ENCODE measurements at places on chromosomes 7 and 10.

- peak overlapping the region; percentile 65 for H3K4me3 ChIP-seq
- peaks cover 40% of the 10 kb centered on the region for H3K4me1 ChIP-seq
- H3K27me3 ChIP-seq: peaks cover 98% of the 10 kb centered on the region
Measured at GRCh38 chr10:23192712-23193434, 761 bp downstream of the PTF1A start.

- H3K4me1 ChIP-seq: no peaks in the 10 kb centered on the region
- H3K27me3 ChIP-seq: no peaks in the 10 kb centered on the region
- no peak overlapping the region for H3K4me3 ChIP-seq
- no peak overlapping the region for H3K27ac ChIP-seq
Measured at GRCh38 chr7:552868-553635, 33.4 kb upstream of the PDGFA start.

DNA sequence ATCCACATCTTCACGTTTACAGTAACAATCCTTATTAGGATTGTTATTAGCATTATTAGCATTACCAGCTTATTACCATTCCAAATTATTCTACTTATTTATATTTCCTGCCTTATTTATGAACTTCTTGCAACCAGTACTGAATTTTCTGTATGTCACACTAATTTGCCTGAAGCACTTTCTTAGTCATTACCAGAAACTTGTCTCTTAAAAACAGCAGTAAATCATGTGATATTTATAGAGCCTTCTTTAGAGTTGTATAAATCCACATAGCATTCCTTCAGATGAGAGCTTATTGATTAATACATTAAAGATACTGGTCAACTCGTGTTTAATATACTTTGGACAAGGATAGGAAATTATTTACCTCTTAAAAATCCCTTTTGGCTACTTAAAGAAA, 618.6 kb downstream of the SUGCT start:
- H3K36me3 ChIP-seq: no peaks in the 10 kb centered on the region
- H3K27me3 ChIP-seq: no peaks in the 10 kb centered on the region
- peaks cover 79% of the 10 kb centered on the region for H3K4me1 ChIP-seq
- no peak for DNase-seq
- H3K27ac ChIP-seq: no peak overlapping the region

- no peaks in the 10 kb centered on the region for H3K36me3 ChIP-seq
- H3K27ac ChIP-seq: no peak overlapping the region
- no peaks in the 10 kb centered on the region for H3K27me3 ChIP-seq
- no peak overlapping the region for H3K4me3 ChIP-seq
- no peak for DNase-seq
Measured at GRCh38 chr7:78567836-78568235, 769.3 kb downstream of the PHTF2 start.

GRCh38 chr10:101095550-101096213, 33.9 kb downstream of the KAZALD1 start:
- H3K4me1 ChIP-seq: peaks cover 22% of the 10 kb centered on the region
- H3K27ac ChIP-seq: no peak overlapping the region
- no peak overlapping the region for H3K4me3 ChIP-seq
- peaks cover 12% of the 10 kb centered on the region for H3K27me3 ChIP-seq
- peak; percentile 99 for DNase-seq
- H3K36me3 ChIP-seq: no peaks in the 10 kb centered on the region

- H3K4me1 ChIP-seq: peaks cover 36% of the 10 kb centered on the region
- peaks cover 2% of the 10 kb centered on the region for H3K36me3 ChIP-seq
Measured at GRCh38 chr10:131920151-131920550, 19.3 kb downstream of the PPP2R2D start.

GRCh38 chr7:1100834-1101562, 13.1 kb downstream of the GPER1 start:
- H3K27me3 ChIP-seq: no peaks in the 10 kb centered on the region
- peaks cover 16% of the 10 kb centered on the region for H3K36me3 ChIP-seq
- no peak for DNase-seq
- no peak overlapping the region for H3K4me3 ChIP-seq
- 0 out of 2 replicates have a peak overlapping the region, but pooled peaks have one; percentile 23 for H3K27ac ChIP-seq

DNA sequence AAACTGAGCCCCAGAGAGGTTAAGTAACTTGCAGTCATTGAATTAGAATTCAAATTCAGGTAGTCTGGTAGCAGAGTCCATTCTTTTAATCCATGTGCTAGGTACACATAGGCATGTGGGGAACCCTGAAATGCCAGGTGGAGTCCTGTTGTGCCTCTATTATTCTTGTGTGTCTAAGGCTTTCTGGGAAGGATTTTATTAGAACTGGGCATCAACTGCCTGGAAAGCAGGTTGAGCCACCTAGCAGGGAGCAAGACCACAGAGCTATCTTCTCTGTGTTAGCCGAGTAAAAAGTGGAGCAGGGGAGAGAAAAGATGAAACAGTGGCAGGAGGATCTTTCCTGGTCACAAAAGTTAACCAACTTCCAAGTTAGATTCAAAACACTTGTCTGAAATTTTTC, 494.6 kb downstream of the LRMDA start:
- H3K27me3 ChIP-seq: peaks cover 10% of the 10 kb centered on the region
- no peaks in the 10 kb centered on the region for H3K36me3 ChIP-seq
- H3K27ac ChIP-seq: no peak overlapping the region
- H3K4me3 ChIP-seq: no peak overlapping the region
- peaks cover 11% of the 10 kb centered on the region for H3K4me1 ChIP-seq

DNA sequence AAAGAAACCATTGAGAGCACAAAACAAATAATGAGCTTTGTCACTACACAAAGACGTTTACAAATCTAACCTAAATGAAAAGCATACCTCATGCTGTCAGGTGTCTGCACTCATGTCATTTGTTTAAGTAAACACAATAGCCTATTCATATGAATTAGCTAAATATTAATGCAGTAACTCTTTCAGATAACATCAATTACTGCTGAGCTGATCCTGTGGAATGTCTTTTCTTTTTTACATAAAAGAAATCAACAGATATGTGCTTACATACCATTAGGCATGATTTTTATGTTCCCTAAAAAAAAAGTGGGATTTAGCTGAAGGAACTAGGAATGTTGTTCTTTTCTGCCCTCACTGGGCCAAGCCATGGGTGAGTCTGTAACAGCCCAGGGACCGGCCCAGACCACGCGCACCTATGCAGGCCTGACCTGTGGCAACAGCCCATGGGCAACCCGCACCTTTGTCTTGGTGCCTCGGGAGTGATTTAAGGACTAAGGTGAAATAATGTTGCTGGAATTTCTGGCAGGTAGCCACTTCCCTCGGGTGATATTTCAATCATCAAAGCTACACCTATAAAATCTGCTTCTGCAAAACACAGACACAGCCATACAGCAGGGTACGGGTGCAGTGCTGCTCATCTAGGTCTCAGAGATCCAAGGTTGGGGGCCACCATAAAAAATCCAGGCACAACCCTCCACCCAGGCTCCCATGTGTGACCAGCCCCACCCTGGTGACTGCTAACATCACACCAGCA, 44.6 kb downstream of the FGFR2 start:
- no peaks in the 10 kb centered on the region for H3K27me3 ChIP-seq
- peak; percentile 23 for DNase-seq
- H3K4me1 ChIP-seq: peaks cover 68% of the 10 kb centered on the region
- peak overlapping the region; percentile 93 for H3K27ac ChIP-seq
- H3K36me3 ChIP-seq: peaks cover 35% of the 10 kb centered on the region

GRCh38 chr10:78028438-78029268, 662 bp downstream of the POLR3A start:
- H3K4me3 ChIP-seq: peak overlapping the region; percentile 100
- H3K4me1 ChIP-seq: peaks cover 13% of the 10 kb centered on the region
- peak overlapping the region; percentile 97 for H3K27ac ChIP-seq
- H3K36me3 ChIP-seq: peaks cover 34% of the 10 kb centered on the region
- no peaks in the 10 kb centered on the region for H3K27me3 ChIP-seq

DNA sequence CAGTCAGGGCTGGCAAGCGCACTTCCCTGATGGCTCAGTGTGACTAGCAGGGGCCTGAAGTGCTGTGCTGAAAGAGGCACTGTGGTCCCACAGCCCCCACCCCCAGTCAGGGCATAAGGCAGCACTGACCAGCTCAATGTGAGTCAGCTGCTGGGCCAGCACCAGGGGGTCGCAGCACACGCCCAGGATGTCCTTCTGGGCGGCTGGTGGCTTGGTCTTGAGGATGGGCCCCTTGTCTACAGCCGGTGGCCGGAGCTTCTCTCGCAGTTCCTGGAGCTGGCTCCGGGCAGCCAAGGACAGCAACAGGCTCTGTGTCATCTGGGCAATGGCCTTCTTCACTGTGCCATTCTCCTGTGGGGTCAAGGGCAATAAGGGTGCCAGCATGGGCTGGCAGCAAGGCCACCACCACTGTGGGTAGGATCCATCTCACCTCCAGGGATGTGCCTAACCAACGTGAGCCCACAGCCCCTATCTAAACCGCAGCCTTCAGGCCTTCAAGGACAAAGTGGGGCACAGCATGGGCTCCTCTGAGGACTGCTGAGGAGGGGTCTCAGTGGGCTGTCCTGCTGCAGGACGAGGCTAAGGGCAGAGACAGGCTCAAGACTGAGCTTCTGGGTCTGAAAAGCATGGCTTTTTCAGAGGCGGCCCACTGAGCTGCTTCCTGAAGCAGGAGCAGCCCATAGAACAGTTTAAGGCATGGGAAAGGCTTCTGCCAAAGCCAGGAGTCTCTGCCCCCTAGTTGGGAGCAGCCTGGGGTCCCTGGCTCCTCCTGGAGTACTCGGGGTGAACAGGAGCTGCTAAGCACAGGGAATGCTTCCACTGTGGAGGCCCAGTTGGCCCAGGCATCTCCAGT, 62.5 kb downstream of the CSGALNACT2 start:
- no peak for DNase-seq
- H3K4me3 ChIP-seq: no peak overlapping the region
- no peaks in the 10 kb centered on the region for H3K27me3 ChIP-seq
- H3K36me3 ChIP-seq: peaks cover 37% of the 10 kb centered on the region
- 0 out of 2 replicates have a peak, but pooled peaks cover 4% of the 10 kb centered on the region for H3K4me1 ChIP-seq
- H3K27ac ChIP-seq: no peak overlapping the region

- H3K36me3 ChIP-seq: no peaks in the 10 kb centered on the region
- peaks cover 18% of the 10 kb centered on the region for H3K4me1 ChIP-seq
- H3K27me3 ChIP-seq: no peaks in the 10 kb centered on the region
- DNase-seq: no peak
- H3K4me3 ChIP-seq: no peak overlapping the region
- H3K27ac ChIP-seq: no peak overlapping the region
Measured at GRCh38 chr10:43094085-43094484, 17.2 kb downstream of the RET start.

GRCh38 chr10:62655337-62655994, 149.1 kb upstream of the ADO start:
- H3K4me1 ChIP-seq: peaks cover 7% of the 10 kb centered on the region
- no peaks in the 10 kb centered on the region for H3K27me3 ChIP-seq
- no peak for DNase-seq
- no peaks in the 10 kb centered on the region for H3K36me3 ChIP-seq

- H3K27me3 ChIP-seq: no peaks in the 10 kb centered on the region
- H3K4me3 ChIP-seq: no peak overlapping the region
- DNase-seq: no peak
- peaks cover 11% of the 10 kb centered on the region for H3K4me1 ChIP-seq
Measured at GRCh38 chr7:7157177-7157886, 25.0 kb upstream of the C1GALT1 start.

DNA sequence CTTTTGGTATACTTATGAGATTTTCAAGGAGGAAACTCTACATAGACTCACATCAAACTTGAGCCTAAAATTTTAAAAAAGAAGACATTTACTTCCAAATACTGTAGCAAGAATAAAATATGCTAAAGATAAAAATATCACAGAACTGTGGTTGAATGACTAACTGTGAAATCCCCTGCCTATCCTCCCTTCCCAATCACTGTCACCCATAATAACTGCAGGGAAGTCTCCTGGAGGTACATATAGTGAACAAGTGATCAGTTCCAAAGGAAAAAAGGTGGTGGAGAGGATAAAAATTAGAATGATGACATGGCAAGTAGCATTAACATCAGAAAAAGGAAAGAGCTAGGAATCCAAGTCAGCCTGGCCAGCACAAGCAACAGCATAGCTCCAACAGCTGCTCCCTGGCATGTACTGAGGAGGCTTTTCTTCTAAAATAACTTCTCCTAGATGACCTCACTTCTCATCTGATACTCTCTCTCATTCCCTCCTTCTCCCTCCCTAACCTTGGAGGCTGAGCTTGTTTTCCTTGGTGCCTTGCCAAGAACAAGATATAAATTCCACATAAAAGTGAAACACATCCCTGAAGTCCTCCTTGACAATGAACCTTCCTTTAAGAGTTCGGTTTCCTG, 124.0 kb downstream of the IQUB start:
- peaks cover 4% of the 10 kb centered on the region for H3K4me1 ChIP-seq
- H3K27me3 ChIP-seq: no peaks in the 10 kb centered on the region
- no peak overlapping the region for H3K4me3 ChIP-seq

DNA sequence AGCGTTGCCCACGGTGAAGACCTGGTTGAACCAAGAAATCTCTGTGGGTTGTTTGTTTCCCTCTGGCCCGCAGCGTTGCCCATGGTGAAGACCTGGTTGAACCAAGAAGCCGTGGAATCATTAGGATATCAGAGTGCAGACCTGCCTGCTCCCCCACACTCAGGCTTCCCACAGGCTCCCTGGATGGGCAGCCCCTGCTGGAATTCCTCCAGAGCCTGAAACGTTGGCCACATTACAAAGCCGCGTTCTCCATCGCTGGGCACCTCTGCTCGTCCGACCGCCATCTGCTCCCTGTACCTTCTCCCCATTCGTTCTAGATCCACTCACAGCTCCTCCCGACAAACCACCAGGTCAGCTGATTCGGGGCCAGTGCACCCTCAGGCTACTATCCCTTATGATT, 266.9 kb upstream of the SHH start:
- H3K27me3 ChIP-seq: peaks cover 4% of the 10 kb centered on the region
- H3K4me1 ChIP-seq: no peaks in the 10 kb centered on the region
- H3K27ac ChIP-seq: no peak overlapping the region
- DNase-seq: no peak

DNA sequence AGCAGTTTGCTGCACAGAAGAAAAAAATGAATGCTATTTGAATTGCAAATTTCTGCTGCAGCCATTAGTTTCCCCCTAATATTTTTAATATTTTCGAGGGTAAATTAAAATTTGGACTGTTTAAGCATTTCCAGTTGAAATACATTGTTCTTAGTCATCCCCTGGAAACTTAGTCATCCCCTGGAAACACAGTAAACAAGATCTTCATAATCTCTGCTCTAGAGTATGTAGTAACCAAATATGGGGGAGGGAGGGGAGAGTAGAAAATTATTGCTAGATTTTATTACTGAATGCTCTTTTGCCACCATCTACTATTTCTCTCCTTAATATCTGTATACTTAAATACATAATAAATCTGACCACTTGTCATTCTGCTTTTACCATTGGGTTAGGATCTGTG, 1053.3 kb downstream of the SORCS1 start:
- DNase-seq: no peak
- peaks cover 10% of the 10 kb centered on the region for H3K4me1 ChIP-seq
- no peak overlapping the region for H3K27ac ChIP-seq
- no peaks in the 10 kb centered on the region for H3K36me3 ChIP-seq
